Astrocyte (in vitro differentiated cells and primary cell): ENCODE measurements at places on chromosomes 7 and 10. TPM values are rescaled to one million over a fixed set of nuclear protein-coding genes. Genes with fewer than 3 reads are reported as not detected.

The PPP1R3A gene
- total RNA-seq: not detected in 2 replicates

DNA sequence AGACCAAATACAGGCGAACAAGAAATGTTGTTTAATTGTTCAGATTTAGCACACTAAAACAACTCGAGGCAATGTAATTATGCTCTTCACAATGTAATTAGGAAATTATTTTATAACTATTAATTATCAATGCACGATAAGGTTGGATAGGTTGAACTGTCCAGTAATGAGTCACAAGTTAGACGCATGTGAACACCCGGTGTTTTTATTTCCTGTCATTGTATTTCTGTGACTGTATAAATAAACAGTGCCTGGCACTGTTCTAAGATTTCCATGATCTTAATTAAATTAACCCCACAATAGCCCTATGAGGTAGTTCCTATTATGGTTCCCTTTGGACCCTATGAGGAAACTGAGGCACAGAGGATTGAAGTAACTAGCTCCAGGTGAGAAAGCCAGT, 26.2 kb downstream of the C10orf105 start:
- no peak for DNase-seq

The IL6 gene
- 2.5 and 2.7 TPM in 2 replicates for total RNA-seq

GRCh38 chr7:98802088-98802780, 67.6 kb downstream of the TMEM130 start:
- DNase-seq: peak; percentile 79

The GJC3 gene
- not detected in 2 replicates for total RNA-seq

GRCh38 chr10:8035641-8036470, 18.6 kb upstream of the GATA3 start:
- no peak for DNase-seq

The IGFBP3 gene
- 1,092 and 1,283 TPM in 2 replicates for total RNA-seq

- peak; percentile 15 for DNase-seq
Measured at GRCh38 chr10:15518250-15518649, 147.2 kb upstream of the FAM171A1 start.

DNA sequence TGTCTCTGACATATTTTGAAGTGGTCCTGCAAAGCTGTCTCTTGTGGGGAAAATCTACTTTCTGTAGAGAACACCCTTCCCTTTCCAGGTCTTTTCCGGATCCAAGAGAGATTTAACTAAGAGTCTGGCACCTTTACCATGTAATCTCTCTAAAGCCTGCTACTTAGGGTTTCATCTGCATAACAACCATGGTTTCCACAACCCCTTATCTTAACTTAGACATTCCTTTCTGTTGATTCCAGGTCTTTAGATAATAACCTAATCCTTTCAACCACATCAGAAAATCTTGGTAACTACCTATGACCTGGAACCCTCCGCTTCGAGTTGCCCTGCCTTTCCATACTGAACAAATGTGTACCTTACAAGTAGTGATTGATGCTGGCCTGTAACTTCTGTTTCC, 243.6 kb upstream of the PTER start:
- DNase-seq: no peak

GRCh38 chr10:121998462-121998861, 9.5 kb downstream of the TACC2 start:
- DNase-seq: no peak
